HFFc6 (cell line): ENCODE measurements at places on chromosomes 1 and 21.

GRCh38 chr1:222889440-222889839 lies 74.6 kb downstream of the DISP1 start:
- DNase-seq: peak; percentile 31

DNA sequence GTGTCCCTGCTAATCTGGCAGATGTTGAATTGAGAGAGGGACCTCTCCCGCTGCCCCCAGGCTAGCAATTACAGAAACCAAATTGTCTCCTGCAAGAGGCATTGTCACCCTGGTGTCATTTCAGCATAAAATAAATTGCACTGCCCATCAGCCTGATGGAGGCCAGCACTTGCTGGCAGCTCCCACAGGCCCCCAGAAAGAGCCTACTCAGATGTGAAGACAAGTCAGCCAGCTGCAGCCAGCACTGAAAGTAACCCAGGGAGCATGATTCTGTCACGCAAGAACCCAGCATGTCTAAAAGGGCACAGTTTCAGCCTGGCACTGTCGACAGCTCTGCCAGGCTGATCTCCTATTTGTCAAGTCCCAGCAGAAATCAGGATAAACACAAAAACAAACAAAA lies 110.3 kb upstream of the CTTNBP2NL start:
- DNase-seq: no peak

- DNase-seq: no peak
Observed at GRCh38 chr1:190049314-190049713, 428.4 kb downstream of the BRINP3 start.

DNA sequence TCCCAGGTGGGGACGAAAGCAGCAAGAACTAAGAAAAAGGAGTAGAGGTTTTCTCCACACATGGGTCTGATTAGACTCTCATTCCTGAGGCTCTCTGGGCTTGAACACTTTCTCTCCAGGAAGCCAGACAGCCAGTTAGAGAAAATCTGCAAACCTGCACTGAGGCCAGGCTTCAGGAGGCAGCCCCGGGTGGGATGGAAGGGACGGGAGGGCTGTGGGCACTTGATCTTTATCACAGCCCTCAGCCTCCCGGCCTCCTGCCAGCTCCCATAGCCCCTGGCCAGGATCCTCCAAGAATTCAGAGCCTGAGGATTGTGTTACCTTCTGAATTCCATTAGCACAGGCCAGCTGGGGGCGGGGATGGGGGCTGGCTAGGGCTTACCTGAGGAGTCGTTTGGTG lies 40.1 kb downstream of the SERTAD4 start:
- DNase-seq: no peak

DNA sequence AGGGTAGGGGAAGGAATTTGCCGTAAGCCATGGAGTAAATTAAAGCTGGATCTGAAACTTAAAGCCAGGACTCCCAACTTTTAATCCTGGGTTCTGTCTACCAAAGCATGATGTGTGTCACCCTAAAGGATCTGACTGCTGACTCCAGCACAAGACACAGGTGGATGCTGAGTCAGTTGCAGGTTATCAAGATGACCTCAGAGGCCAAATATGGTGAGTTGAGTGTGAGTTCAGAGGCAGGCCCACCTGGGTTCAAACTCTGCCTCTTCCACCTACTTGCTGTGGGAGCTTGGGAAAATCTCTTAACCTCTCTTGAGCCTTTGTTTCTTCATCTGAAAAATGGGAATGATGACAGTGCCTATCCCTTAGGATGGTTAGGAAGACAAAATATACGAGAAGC lies 16.7 kb upstream of the LDLRAP1 start:
- no peak for DNase-seq

- DNase-seq: no peak
Observed at GRCh38 chr1:18803151-18803791, 56.2 kb downstream of the TAS1R2 start.

DNA sequence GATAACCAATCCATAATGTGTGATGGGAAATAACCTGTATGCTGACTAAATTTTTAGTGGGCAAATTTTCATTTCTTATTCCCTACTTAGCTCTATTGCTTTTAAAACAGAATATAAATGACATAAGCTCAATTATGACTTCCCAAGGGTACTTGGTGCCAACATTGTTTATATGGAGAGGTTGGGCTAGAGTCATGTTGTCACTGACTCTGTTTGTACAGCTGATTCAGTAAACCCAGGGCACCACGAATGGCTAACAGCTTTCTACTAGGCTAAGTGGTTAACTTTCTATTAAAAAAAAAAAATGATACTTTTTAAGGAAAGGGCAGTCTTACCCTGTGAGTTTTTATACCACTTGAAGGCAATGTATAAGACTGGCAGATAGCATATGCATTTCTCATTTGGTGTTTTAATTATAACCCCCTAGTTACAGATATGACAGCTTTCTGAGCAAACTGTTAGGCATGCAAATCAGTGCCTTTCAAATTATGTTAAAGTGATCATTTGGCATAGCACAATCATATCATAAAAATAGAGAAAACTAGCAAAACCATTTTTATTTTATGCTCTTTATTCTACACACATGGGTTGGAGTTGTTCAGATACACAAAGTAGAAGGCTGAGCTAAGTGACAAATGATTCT lies 147.1 kb downstream of the DNM3 start:
- DNase-seq: no peak

DNA sequence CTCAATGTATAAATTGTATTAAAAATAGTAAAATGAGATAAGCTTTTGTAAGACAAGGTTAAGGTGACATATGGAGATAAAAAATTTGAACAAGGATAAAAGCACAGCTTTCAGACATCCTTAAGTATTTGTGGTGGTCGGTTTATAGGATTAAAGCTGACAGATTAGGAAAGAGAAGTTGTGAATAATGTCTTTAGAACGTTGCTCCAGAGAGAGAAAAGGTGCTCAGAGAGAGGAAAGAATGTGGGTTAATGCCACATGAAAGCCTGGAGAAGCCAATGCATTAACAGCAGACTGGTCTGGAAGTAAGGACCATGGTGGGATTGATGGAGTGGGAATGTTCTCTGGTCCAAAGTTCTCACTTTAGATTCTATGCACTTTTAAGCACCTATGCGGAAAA lies 44.8 kb downstream of the ATP6V1G3 start:
- DNase-seq: peak; percentile 25

GRCh38 chr1:41333146-41333784 lies 28.0 kb upstream of the FOXO6 start:
- peak; percentile 73 for DNase-seq

DNA sequence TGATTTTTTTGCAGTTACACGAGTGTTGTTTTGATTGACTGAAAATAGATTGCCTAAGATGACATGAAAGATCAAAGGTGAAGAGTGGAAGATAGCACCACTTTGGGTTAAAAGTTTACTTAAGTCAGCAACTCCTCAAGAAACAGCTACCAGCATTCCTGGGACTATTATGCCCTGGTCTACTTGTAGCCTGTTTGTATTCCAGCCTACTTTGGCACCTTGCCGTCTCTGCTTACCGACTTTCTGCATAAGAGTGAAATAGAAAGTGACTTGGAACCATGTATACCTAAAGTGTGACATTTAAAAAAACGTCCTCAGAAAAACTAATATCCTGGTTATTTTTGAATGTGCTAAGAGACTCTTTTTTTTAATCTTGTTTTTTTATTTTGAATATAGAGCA lies 631.5 kb upstream of the PTBP2 start:
- no peak for DNase-seq

DNA sequence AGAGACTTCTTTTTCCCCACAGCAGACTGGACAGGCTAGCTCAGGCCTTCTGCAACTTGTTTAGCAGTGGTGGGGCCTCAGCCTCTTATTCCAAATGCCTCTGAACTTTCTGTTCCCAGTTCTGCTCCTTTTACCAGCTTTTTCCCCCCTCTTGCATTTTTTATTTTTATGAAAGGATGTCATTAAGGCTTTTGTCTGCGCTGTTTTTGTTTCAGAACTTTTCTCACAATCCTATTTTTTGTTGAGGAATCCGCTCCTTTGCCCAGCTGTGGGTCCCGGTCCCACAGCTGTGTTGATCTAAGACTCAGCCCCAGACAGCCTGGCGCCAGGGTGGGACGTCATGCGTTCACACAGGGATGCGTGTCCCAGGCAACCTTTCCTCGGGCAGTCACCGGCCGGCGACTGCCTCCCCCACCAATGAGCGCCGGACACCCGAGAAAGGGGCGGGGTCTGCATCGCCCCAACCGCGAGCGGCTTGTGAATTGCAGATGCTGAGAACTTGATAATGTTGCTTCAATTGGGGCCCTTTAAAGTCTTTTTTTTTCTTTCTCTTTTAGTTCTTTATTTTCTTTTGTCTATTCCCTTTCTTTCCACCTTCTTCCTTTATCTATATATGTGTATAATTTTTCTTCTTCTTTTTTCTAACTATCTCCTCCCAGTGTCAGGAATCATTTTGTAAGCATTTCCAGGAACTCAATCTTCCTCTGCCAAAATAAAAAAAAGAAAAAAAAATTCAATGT lies 3.0 kb upstream of the ID3 start:
- DNase-seq: peak; percentile 98

DNA sequence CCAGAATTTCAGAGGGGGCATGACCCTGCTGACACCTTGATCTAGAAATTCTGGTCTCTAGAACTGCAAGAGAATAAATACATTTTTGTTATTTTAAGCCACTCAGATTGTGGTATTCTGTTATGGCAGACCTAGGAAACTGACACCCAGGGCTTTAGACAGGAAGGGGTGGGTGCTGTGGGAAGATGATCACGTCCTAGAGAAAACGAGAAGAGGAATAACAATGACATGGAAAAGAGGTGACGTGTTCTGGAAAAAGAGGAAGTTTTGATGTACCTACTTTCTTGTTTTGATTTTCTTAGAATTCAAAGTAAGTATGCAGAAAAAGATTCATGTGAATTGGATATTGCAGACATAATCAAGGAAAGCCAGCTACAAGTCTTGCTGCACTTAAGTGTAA lies 232.9 kb upstream of the RUNX1 start:
- no peak for DNase-seq

GRCh38 chr1:76374086-76374485 lies 299.5 kb downstream of the ST6GALNAC3 start:
- DNase-seq: no peak

- no peak for DNase-seq
Observed at GRCh38 chr1:167837326-167837725, 76.6 kb downstream of the ADCY10 start.

DNA sequence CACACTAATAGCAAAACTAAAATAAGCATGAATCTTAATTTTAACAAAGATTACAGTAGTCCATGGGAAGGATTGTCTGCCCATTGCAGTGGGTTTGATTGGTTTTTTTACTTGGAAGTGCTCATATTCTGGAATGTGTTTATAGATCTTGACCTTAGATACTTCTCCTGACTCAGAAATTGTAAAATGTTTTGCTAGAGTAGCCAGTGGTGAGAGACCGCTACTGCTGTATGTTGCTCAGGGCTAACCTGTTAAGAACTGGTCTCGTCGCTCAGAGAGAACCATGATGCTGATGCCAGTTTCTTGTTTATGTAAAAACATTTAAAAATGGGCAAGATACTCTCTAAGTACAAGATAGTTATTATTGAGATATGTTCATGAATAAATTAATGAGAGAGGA lies 99.9 kb downstream of the ROR1 start:
- peak; percentile 84 for DNase-seq

DNA sequence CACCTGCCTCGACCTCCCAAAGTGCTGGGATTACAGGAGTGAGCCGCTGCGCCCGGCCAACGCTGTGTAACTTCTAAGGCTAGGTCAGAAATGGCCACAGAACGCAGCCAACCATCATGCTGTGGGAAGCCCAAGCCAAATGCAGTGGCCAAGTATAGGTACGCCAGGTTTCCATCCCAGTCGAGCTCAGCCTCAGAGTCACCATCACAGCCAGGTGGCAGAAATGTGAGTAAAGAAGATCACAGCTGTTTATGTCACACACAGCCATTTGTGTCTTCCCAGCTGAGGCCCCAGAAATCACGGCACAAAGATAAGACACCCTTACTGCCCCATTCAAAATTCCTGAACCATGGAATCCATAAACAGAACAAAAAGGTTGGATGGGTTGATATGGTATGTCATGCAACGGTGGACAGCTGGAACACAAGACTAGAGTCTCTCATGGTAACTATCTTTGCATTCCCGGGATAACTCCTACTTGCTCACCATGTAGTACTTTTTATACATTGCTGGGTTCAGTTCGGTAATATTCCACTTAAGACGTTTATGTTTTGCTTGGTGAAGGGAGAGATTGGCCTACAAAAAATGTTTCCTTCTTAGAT lies 84.3 kb downstream of the SLC45A1 start:
- no peak for DNase-seq

DNA sequence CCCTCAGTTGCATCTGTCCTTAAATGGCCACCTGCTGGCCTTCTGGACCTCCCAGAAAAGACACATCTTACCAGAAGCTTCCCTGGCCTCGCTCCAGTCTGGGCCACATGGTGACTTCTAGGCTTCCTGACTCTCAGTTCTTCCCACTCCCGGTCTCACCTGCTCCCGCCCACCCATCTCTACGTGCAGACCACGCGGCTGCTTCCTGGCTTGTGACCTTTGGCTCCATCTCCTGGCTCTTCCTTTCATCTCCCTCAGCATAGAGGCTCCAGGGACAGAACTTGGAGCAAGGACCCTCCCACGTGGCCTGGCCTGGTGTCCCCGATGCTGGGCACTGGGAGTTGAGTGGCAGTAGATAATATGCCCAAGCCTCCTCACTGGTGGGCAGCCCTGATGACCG lies 124.9 kb upstream of the IRF2BP2 start:
- no peak for DNase-seq

DNA sequence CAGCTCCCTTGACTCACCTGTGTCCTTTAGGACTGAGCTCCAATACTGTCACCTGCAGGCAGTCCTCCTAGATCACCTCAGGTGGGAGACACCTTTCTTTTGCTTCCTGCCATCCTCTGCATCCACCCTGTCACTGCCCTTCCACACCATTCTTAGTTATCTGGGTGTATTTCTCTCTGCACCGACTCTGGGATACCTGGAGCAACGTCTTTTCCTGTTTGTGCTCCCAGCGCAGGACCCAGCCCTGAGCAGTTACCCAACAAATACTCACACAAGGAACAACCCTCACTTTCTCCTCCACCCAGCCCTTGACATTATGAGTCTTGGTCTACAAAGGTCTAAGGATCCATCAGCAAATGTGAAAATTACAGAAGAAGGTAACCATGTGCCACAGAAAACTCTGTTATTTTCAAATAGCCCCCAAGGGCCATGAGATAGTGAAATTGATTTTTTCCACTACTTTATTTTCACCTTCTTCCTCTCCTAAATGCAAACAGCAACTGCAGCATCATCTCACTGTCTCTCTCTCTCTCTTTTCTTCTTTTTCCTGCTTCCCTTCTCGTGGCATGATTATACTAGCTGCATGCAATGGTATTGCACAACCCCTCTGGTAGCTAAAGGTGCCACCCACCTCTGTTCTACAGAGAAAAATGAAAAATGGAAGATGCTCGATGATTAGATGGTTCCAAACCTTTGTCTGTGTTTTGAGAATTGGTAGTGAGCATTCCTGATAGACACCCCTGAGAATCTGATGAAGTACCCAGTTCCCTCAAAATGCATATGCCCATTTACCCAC lies 89.0 kb downstream of the MIS18A start:
- DNase-seq: no peak
